WTC11 (cell line): ENCODE measurements at places on chromosomes 2 and 18.

- H3K36me3 ChIP-seq = peaks cover 20% of the 10 kb centered on the region
- no peaks in the 10 kb centered on the region for H3K27me3 ChIP-seq
- H3K4me3 ChIP-seq = no peak overlapping the region
- peaks cover 40% of the 10 kb centered on the region for H3K4me1 ChIP-seq
These were observed 43.6 kb downstream of the PROKR1 start for GRCh38 chr2:68687018-68687417.

- no peak overlapping the region for H3K27ac ChIP-seq
- no peaks in the 10 kb centered on the region for H3K36me3 ChIP-seq
- no peaks in the 10 kb centered on the region for H3K27me3 ChIP-seq
- H3K4me3 ChIP-seq = no peak overlapping the region
- peaks cover 17% of the 10 kb centered on the region for H3K4me1 ChIP-seq
- DNase-seq = no peak
These were observed 811.8 kb upstream of the ACVR2A start for GRCh38 chr2:147033044-147033443.

DNA sequence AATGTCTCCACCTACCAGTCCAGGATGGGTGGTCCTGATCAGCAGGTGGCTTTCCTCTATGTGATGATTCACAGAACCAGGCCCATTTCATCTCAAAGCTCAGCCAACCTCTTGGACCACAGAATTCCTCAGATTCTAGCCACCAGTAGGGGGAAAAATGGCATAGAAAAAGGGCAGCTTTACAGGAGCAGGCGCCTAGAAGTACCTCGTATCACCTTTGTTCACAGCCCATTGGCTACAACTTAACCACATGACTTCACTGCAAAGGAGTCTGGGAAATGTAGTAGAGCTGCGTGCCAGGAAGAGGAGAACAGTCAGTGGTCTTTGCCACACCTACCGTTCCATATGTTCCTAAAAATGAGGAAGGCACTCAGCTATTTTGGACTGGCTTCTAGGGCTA is 62.8 kb upstream of the DTNA start:
- H3K27ac ChIP-seq = no peak overlapping the region
- peaks cover 41% of the 10 kb centered on the region for H3K4me1 ChIP-seq
- peak; percentile 35 for DNase-seq
- H3K36me3 ChIP-seq = no peaks in the 10 kb centered on the region

DNA sequence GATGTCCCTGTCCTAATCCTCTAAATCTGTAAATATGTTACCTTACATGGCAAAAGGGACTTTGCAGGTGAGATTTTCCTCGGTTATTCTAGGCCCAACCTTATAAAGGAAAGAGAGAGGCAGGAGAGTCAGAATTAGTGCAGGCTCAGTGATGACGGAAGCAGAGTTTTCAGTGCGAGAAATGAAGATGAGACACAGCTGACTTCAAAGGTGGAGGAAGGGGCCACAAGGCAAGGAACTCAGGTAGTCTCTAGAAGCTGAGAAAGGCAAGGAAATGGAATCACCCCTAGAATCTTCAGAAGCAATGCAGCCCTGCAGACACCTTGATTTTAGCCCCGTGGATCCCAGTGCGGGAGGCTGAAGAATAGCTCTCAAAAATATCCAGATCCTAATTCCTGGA is 7.2 kb upstream of the LCLAT1 start:
- no peak overlapping the region for H3K4me3 ChIP-seq
- H3K36me3 ChIP-seq = no peaks in the 10 kb centered on the region
- DNase-seq = no peak
- no peak overlapping the region for H3K27ac ChIP-seq
- peaks cover 8% of the 10 kb centered on the region for H3K4me1 ChIP-seq
